ENCODE measurements at places on chromosomes 3 and 15.

- no peak for DNase-seq
These were observed 1.8 kb upstream of the RTP3 start for GRCh38 chr3:46495901-46496456.

- DNase-seq = no peak
These were observed 577 bp downstream of the ZNF148 start for GRCh38 chr3:125374501-125374995.

DNA sequence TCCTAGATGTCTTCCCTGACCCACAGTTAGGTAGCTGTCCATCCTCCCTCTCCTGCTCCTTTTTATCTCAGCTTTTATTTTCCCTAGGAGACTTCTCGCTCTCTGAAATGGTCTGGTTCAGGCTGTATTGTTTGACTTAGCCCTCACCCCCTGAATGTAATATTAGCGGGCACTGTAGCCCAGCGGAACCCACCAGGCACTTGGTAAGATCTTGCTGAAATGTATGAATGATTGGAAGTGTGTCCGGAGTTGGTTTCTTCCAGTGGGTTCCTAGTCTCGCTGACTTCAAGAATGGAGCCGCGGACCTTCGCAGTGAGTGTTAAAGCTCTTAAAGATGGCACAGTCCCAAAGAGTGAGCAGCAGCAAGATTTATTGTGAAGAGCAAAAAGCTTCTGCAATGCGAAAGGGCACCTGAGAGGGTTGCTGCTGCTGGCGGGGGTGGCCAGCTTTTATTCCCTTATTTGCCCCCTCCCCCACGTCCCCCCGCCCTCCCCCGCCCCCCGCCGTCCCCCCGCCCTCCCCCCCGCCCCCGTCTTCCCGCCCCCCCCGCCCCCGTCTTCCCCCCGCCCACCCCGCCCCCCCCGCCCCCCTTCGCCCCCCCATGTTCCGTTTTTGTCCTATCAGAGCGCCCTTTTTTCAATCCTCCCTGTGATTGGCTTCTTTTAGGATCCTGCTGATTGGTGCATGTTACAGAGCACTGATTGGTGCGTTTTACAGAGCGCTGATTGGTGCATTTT is 694 bp upstream of the EEFSEC start:
- DNase-seq = no peak

DNA sequence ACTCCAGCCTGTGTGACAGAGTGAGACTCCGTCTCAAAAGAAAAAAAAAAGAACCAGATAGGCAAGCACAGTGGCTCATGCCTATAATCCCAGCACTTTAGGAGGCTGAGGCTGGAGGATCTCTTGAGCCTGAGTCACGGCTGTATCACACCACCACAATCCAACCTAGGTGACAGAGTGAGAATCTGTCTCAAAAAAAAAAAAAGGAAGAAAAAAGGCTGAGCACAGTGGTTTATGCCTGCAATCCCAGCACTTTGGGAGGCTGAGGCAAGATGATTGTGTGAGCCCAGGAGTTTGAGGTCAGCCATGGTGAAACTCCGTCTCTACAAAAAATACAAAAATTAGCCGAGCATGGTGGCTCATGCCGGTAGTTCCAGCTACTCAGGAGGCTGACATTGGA is 5.6 kb upstream of the NICN1 start:
- DNase-seq = no peak

DNA sequence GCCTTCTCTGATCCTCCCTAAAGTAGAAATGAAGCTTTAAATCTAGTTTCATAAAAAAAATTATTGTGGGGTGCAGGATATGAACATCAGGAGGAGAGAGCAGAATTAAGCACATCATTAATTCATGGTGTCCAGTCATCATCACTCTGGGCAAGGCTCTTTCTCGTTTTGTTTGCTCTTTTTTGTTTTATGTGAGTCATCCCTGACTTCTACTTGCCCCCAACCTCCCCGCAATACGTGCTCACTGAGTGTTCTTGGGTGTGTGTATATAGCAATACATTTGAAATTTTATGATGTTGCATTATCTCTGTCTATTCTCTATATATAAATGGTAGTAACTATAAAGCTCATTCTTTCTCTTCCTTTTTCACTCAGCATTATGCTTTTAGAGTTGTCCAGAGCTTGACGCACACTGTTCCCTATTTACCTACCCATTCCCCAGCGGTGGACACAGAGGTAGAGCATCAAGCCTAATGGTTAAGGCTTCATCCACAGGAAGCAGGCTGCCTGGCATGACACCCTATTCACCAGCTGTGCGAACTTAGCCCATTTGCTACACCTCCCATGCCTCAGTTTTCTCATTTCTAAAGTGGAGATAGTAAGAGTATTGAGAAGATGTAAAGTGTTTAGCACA is 72.3 kb downstream of the CD200R1L start:
- no peak for DNase-seq

DNA sequence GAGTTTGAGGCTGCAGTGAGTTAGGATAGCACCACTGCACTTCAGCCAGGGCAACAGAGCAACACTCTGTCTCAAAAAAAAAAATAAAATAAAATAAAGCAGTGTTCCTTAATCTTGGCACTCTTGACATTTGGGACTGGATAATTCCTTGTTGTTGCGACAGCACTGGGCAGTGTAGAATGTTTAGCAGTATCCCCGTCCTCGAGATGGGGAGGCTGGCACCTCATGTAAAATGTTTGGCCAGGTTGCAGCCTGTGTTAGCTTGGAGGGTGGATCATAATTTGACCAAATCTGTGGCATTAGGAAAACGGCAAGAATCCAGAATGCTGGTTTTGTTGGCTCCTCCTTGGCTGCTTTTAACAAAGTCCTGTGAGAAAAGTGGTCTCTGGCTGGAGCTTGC is 47.0 kb downstream of the ZNF445 start:
- DNase-seq = no peak

DNA sequence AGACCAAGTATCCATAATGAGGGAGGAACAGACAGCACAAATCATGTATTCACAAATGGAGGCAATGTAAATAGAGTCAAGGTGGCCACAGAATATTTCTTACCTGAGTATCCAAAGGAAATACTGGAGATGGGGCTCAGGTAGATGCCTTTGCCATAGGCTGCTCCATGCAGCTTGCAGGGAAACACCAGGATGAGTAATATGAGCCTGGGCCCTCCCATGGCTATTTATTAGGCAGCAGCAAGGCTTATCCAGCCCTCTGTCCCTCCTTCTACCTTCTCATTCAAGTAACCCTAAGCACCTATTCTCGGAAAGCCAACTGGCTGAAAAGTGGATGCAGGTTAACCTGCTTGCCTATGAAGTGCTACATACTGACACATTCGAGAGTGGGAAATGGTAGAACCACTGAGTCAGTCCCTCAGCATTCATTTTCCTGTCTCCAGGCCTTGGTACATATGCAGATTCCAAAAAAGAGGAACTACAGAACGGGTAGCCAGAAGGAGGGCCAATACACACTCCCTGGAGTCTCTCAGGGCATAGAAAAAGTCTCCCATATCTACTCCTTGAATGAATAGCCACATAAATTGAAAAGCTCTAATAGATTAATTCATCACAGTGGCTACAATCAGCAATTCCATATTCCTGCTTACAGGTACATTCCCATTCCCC is 18.3 kb upstream of the PKM start:
- DNase-seq = no peak

DNA sequence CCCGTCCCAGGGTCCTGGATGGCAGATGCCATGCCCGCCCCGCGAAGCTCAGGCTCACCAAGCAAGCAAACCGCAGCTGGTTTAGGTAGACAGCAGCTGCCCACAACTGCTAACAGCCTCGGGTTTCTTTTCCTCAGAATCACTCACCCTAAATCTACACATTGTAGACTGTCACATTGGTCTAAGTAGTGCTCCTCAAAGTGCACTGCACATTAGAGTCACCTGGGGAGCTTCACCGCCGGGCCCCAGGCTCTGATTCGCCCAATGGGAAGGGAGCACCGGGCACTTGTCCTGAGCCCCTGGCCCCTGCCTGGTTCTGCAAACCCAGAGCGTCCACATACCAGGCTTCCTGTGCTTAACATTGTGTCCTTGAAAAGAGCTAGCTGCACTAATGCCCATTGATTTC is 752 bp downstream of the OCA2 start:
- DNase-seq = no peak

- no peak for DNase-seq
These were observed 8.8 kb downstream of the GBE1 start for GRCh38 chr3:81752604-81753003.

GRCh38 chr15:73935547-73935946 is 9.3 kb downstream of the LOXL1 start:
- no peak for DNase-seq

- no peak for DNase-seq
These were observed 208.7 kb upstream of the CDIN1 start for GRCh38 chr15:36370731-36371112.

- no peak for DNase-seq
These were observed 2.4 kb downstream of the CHCHD4 start for GRCh38 chr3:14122301-14122700.

DNA sequence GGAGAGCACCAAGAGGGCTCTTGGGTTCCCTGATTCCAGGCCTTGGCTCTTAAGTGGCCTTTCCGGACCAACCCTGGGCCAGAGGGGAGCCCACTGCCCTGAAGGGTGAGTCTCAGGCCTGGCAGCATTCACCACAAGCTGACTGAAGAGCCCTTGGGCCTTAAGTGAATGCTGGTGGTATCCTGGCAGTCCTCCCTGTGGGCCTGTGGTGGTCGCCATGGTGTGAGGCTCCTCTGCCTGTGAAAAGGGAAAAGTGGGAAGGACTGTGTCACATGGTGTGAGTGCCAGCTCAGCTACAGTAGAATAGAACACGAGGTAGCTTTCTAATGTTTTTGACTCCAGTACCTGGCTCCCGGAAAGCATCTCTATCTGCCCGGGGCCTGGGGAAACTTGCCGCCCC is 15.3 kb downstream of the CHDH start:
- DNase-seq = no peak

DNA sequence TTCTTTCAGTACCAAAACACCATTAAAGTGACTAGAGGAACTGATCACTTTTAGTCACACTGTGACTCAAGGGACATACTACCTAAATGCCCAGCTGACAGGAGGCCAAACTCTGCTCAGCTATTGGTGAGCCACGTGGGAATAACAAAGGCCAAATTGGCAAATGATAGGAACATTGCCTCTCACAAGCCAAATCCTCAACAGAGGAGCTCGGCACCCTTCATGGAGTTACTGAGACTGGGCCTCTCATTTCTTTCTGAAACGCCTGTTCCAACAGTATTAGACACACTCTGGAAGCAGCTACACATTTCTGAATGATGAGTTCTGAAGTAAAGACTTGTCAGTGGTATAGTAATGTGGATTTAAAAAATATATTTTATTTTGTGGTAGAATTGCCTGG is 166.0 kb upstream of the COL8A1 start:
- DNase-seq = no peak

DNA sequence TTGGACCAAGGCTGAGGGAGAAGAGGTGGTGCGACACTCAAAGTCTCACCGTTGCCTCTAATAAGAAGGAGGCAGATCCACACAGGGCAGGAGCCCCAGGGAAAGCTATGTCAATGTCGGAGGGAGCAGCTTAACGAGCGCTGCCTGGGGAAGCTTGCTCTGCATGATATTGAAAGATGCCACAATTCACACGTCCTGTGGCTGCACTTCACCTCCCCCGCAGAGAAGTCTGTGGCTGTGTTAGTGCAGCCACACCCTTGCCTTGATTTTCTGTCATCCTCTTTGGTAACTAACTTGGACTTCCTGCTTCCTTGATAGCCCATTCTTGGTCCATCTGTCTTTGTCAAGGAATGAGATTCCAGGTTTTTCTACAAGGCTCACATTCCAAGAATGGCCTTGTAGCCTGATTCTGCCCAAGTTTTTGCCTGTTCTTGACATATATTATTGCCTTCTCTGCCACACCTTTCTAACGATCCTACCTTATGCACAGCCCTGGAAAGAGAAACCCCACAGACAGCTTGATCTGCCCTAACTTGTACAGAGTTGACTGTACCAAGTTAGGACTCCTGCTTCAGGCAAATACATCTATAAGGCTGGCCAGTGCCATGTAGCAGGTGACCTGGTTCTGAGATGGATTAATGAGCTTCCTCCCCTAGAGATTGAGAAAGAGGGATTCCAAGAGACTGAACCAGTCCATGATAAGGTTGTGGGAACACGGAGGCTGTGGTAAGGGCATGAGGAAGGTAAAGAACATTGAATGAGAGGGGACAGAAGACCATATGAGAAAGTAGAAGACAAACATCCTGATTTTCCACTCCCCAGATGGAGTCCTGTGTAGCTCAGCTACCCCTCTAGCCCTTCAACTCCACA is 153.0 kb upstream of the WNT5A start:
- DNase-seq = no peak

- DNase-seq = no peak
These were observed 24.7 kb upstream of the MCTP2 start for GRCh38 chr15:94206463-94207167.

- DNase-seq = no peak
These were observed 12.2 kb upstream of the POLR2M start for GRCh38 chr15:57694279-57694678.

DNA sequence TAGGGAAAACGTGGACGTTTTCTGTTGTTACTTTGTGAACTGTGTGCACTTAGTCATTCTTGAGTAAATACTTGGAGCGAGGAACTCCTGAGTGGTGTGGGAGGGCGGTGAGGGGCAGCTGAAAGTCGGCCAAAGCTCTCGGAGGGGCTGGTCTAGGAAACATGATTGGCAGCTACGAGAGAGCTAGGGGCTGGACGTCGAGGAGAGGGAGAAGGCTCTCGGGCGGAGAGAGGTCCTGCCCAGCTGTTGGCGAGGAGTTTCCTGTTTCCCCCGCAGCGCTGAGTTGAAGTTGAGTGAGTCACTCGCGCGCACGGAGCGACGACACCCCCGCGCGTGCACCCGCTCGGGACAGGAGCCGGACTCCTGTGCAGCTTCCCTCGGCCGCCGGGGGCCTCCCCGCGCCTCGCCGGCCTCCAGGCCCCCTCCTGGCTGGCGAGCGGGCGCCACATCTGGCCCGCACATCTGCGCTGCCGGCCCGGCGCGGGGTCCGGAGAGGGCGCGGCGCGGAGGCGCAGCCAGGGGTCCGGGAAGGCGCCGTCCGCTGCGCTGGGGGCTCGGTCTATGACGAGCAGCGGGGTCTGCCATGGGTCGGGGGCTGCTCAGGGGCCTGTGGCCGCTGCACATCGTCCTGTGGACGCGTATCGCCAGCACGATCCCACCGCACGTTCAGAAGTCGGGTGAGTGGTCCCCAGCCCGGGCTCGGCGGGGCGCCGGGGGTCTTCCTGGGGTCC is at the start of gene TGFBR2:
Gene TGFBR2 (plus strand): TSS at position 301 of the 731 bp plus-strand sequence. CDS start 283 bp downstream, at position 584.
- DNase-seq = peak; percentile 96

DNA sequence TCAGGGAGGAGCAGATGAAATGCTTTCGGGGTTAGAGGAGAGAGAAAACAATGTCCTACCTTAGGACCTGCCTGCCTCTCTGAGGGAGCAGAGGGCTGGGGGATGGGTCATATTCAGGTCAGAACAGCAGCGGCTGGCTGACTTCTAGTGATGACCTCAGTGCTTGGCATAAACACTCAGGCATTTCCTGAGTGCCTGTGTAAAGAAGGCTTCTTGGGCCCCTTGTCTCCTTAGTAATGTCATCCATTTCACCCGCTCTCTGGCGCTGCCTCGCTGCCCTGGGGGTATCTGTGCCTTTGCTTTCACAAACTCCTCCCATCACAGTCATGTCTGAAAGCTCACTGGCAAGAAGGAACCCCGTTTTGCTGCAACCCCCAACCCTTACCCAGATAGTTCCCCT is 82.9 kb upstream of the GSK3B start:
- DNase-seq = no peak

- no peak for DNase-seq
These were observed 197.4 kb upstream of the RORA start for GRCh38 chr15:61426466-61426865.
